Adipocyte (in vitro differentiated cells): ENCODE measurements at places on chromosomes 5 and 9.
A peak's percentile ranks its signal among the peaks of the same experiment; 100 is the strongest.

GRCh38 chr5:22505891-22506290 is 347.3 kb downstream of the CDH12 start:
- DNase-seq, result no peak

GRCh38 chr9:113963017-113963620 is 87.0 kb downstream of the ZNF618 start:
- DNase-seq, result peak; percentile 64

- DNase-seq, result no peak
Measured at GRCh38 chr5:65923339-65923738, 3.0 kb upstream of the ERBIN start.

GRCh38 chr5:64384765-64385164 is 121.0 kb upstream of the RGS7BP start:
- DNase-seq, result peak; percentile 19

GRCh38 chr5:145242551-145242950 is 592.6 kb downstream of the PRELID2 start:
- DNase-seq, result no peak

- DNase-seq, result peak; percentile 67
Measured at GRCh38 chr9:132670457-132671391, at the start of gene GTF3C4. Gene GTF3C4 (plus strand): TSS chr9:132670464. CDS start chr9:132670599, 135 bp downstream.

DNA sequence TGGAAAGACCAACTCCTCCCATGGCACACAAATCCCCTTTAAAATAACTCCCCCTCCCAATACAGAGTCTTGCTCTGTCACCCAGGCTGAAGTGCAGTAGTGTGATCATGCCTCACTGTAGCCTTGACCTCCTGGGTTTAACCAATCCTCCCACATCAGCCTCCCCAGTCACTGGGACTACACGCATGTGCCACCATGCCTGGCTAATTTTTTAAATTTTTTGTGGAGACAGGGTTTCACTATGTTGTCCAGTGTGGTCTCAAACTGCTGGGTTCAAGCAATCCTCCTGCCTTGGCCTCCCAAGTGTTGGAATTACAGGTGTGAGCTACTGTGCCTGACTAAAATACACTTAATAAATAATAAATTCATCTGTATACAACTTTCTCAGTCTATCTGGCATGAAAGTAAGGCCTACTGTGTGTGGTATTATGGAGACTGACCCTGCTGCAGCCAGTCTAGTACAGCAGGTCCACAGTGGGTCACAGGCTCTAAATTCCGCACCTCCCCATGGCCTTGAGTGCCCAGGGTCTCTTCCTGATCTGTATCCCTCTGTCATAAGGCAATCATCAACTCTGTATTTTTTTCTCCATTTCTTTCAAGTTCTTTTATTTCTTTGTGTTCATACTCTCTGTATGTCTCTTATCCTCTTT is 169.4 kb downstream of the MAPKAP1 start:
- DNase-seq, result no peak
